ENCODE measurements at places on chromosomes 7 and 10.
A peak's percentile ranks its signal among the peaks of the same experiment; 100 is the strongest.

DNA sequence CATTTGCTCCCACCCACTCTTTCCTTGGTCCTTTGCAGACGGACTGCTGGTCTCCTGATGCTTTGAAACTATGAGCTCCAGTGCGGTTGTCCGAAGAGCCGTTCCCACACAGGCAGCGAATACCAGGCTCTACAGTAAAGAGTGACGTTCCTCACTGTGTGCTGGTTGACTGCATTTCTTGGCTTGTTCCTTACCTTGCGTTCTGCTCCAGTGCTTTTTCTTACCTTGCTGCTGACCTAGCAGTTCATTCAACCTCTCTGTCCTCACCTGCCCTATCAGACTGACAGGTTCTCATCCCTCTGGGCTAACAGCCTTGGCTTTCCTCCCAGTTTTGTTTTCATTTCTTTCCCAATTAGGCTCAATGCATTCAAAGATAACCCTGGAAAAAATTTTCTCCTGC, 214.8 kb downstream of the TMEM178B start:
- no peak for DNase-seq

GRCh38 chr10:50373821-50374501, 122.6 kb upstream of the ASAH2 start:
- no peak for DNase-seq

DNA sequence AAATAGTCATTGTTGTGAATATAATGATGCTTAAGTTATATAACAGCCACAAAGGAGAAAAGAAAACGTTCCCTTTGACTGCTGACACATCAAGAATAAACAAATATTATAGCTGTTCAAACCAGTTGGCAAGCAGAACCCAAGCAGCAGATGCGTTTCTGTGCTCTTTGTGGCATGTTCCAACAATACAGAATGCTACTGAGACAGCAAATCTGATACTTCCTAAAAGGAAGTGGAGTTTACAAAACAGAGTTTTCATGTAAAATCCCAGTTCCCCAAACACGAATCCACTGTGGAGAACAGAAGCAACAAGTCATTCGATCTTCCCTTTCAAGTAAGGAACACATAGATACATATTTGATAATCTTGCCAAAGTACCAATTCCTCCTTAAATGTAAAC, 170.9 kb upstream of the ASAH2 start:
- DNase-seq: no peak

- no peak for DNase-seq
These were observed 1019.0 kb downstream of the XPNPEP1 start for GRCh38 chr10:108904163-108904838.

GRCh38 chr7:39306016-39306570, 260.1 kb upstream of the YAE1 start:
- no peak for DNase-seq

- DNase-seq: no peak
These were observed 31.2 kb upstream of the SRGN start for GRCh38 chr10:69056536-69057260.

- no peak for DNase-seq
These were observed 307.2 kb downstream of the SNX13 start for GRCh38 chr7:17633067-17633466.

GRCh38 chr10:73650537-73651331, 5.1 kb downstream of the SYNPO2L start:
- DNase-seq: no peak

GRCh38 chr10:115936926-115937767, 335.9 kb downstream of the GFRA1 start:
- no peak for DNase-seq

GRCh38 chr7:148332191-148333186, 258.1 kb upstream of the C7orf33 start:
- no peak for DNase-seq

GRCh38 chr10:78783753-78784152, 285.0 kb upstream of the ZMIZ1 start:
- no peak for DNase-seq

GRCh38 chr10:36779238-36779846, 346.1 kb upstream of the ANKRD30A start:
- no peak for DNase-seq

DNA sequence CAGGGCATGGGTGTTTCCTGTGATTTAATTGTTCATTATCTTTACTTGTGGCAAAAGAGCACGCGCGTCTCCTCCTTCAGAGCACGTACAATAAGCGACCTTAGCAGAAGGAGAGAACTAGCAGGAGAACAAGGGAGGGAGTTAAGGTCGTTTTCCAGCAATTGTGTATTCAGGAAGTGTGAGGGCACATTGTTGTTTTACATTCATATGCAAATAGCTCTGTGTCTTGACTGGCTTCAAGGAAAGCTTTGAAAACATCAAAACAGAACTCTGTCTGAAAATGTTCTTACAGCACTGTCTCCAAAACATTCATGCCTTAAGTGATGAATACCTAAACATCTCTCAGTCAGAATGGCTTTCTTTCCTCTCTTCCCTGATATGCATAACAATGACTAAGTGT, 499.1 kb downstream of the ACTR3B start:
- DNase-seq: no peak

DNA sequence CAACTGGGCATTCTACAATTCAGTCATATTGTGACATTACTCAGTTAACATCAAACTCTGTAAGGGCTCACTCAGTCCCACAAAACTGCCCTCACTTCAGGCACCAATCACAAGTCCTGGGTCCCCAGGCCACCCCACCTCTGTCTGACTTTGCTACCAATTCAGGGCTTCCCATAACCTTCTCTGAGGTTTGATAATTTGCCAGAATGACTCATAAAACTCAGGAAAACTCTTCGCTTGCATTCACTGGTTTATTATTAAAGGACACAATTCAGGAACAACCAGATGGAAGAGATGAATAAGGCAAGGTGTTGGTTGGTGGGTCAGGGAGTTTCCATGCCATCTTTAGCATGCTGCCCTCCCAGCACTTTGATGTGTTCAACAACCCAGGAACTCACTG, 41.3 kb downstream of the AVL9 start:
- no peak for DNase-seq

DNA sequence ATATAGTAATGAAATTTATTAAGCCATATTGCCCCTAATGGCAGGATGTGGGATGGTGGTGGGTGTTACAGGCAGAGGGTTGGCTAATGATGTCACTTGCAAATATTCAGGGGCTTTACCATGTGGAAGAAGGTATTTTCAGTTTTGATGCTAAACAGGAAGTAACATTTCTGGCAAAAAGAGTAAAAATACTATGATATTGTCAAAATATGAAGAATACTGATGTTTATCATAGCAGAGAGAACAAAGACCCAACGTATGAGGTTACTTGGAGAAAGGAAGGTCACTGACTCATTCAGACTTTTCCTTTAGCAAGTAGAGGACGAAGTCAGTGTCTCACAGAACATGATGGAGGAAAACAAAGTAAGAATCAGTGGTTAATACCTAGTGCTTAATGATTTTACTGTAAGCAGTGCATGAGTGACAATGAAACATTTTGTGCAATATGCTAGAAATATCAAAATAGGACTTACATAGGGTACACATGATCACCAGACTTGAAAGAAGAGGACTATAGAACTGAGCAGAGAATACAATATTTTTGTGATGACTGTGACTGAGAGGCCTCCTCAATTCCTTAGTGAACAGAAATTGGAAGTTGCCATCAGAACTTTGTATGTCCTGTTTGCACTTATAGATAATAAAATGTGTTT, 89.7 kb upstream of the STEAP4 start:
- DNase-seq: no peak

- no peak for DNase-seq
These were observed 6.6 kb upstream of the IGFBP3 start for GRCh38 chr7:45927721-45928120.

GRCh38 chr10:110803239-110803749, 68.4 kb upstream of the PDCD4 start:
- DNase-seq: no peak

GRCh38 chr7:118041251-118041878, 142.6 kb upstream of the LSM8 start:
- peak; percentile 28 for DNase-seq

GRCh38 chr10:3477683-3478082, 305.1 kb upstream of the PITRM1 start:
- DNase-seq: no peak

DNA sequence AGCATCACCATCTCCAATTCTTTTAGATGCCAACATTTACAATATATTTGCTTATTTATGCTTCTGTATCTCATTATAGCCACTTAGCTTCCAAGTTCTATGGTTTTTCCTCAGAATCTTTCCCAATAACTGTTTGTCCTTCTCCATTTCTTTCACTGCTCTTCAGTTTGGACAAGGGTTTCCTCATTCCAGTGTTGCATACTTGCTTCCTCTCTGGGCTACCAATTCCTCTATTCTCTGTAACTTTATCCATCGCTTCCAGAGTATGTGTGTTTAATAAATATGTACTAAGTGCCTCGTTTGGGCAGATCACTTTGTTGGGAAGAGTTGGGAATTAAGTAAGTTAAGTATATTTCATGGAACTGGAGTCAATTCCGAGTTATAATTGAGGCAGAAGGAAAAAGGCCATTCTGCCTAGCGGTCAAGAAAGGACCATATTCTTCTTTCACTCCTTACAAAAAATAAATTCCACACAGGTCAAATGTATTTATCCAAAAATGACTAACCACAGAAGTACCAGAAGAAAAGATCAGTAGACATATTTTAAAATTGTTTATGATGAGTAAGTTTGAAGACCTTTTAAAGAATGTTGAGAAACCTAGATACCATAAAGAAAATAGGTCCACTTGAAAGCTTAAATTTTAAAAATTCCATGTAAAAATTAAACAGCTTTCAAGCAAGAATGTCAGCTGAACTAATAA, 10.8 kb downstream of the STAMBPL1 start:
- no peak for DNase-seq

DNA sequence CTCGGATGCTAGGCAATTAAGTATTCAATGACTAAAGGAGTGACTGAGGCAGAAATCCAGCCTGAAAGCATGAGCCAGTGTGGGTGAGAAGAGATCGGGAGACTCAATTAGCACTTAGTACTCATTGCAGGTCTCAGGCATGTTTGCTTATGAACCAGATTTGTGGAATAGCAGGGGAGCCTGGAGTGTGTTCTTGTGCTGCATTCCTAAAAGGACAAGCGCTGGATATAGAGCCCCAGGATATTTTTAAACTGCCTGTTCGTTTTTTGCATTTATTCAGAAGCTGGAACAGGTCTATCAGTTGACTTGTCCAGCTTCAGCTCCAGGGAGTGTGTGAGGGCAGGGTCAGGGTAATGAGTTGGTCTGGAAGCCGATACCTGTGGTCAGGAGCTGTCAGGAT, 120.3 kb downstream of the BMPER start:
- DNase-seq: no peak

DNA sequence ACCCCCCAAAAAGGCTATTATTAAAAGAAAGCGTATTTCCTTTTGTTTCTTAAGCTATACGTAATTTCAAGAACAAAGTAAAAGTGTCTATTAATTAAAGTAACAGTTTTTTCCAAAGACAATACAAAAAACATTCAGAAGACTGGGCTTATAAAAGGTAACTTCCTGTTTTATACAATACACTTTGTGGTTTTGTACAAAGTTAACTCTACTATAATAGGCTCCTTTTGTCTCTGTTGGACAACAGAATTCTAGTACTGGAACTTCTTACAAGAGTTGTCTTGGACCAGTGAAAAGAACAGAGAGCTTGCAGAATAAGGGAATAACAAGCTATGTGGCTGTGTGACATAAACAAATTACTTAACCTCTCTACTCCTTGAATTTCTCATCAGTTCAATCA, 21.5 kb downstream of the SFMBT2 start:
- DNase-seq: no peak

GRCh38 chr10:12308736-12309375, 40.5 kb upstream of the CAMK1D start:
- DNase-seq: no peak

GRCh38 chr7:83060218-83060617, 102.5 kb downstream of the PCLO start:
- DNase-seq: no peak

GRCh38 chr10:67242528-67242927, 316.7 kb downstream of the LRRTM3 start:
- no peak for DNase-seq

DNA sequence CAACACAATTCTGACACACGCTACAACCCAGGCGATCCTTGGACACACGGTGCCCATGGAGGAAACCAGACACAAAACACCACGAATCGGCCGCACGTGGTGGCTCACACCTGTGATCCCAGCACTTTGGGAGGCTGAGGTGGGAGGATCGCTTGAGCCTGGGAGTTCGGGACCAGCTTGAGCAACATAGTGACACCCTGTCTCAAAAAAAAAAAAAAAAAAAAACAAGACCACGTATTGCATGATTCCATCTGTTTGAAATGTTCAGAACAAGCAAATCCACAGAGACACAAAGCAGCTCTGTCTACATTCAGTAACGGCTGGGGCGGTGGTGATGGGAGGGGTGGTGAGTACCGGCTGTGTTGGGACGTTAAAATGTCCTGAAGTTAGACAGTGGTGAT, 25.2 kb downstream of the ADAP1 start:
- DNase-seq: no peak

GRCh38 chr7:55649238-55649637, 76.9 kb upstream of the VOPP1 start:
- DNase-seq: no peak

DNA sequence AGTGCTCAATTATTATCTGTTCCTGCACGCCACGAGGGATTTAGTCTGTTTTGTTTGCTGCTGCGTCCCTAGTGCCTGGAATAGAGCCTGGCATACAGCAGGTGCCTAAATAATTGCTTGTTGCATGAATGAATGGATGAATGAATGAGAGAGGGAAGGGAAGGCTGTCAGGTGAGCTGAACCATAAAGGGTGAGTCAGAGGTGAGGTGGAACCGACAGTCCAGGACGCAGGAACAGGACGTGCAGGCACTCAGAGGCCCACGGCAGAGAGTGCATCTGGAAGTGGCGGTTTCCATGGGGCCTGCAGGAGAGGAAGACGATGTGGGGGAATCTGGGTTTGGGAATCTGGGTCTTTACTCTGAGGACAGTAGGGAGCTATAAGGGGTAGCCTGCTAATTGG, 17.7 kb upstream of the PPIF start:
- DNase-seq: no peak

GRCh38 chr10:18185621-18186020, 45.4 kb downstream of the CACNB2 start:
- DNase-seq: no peak

DNA sequence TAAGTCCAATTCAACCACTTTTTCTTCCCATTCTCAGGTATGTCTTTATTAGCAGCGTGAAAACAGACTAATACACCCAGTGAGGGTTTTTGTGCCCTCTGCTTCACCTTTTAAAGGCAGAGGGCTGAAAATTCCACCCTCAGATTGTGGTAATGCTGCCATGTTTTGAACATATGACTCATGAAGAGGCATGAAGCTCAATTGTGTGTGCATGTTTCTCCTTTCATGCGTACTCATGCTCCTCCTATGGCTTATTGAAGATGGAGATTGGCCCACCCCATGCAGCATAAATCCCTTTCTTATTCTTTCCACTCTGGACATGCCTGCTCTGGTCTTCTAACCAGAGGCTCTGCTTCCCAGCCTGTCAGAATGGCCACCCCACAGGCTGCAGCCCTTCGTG, 168.0 kb upstream of the PRKCQ start:
- DNase-seq: no peak

DNA sequence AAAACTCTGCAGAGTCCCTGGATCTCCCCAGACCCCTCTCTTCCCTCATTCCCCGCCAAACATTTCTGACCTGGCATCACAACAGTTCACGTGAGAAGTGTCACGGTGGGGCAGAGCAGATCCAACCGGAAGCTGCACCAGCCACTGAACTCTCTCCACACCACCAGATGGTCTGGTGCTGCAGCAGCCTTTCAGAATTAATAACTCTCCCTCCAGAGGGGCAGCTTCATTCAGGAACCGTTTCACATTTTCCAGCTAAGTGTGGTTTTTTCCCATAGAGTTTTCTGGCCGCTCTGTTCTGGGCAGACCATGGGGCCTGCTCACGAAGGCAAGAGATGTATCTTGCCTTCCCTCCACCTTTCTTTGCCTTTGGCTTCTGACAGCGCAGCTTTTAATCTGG, 486.7 kb upstream of the GALNT17 start:
- no peak for DNase-seq

All from prostate gland (tissue), 2 donors.